Purkinje cell (primary cell): ENCODE measurements at places on chromosomes 4 and X. TPM values are rescaled to one million over a fixed set of nuclear protein-coding genes. Genes with fewer than 3 reads are reported as not detected.

CT45A2 gene
- polyA plus RNA-seq, result not detected in 2 replicates

FGB gene
- not detected in 2 replicates for polyA plus RNA-seq

PHOX2B gene
- not detected in 2 replicates for polyA plus RNA-seq

RBM41 gene
- 15.4 and 27.7 TPM in 2 replicates for polyA plus RNA-seq

TBC1D8B gene
- polyA plus RNA-seq, result 1.2 and 5.6 TPM in 2 replicates

POLN gene
- polyA plus RNA-seq, result 2.8 and 9.1 TPM in 2 replicates

CDKL2 gene
- 30.2 and 43.3 TPM in 2 replicates for polyA plus RNA-seq

LRIT3 gene
- 0.08 and 0.54 TPM in 2 replicates for polyA plus RNA-seq

SULT1B1 gene
- polyA plus RNA-seq, result 0.03 and 0.17 TPM in 2 replicates

SPANXN3 gene
- polyA plus RNA-seq, result not detected in 2 replicates

COL4A6 gene
- polyA plus RNA-seq, result 0.26 TPM in 1 of 2 replicates, not detected in the other

PABPC4L gene
- 0.17 TPM in 1 of 2 replicates, not detected in the other for polyA plus RNA-seq

CT45A10 gene
- polyA plus RNA-seq, result not detected in 2 replicates
